Testis (tissue), 5 donors: ENCODE measurements at places on chromosomes 7 and 10. TPM values are rescaled to one million over a fixed set of nuclear protein-coding genes. Genes with fewer than 3 reads are reported as not detected.

The CLCN1 gene
- total RNA-seq = 1.1 TPM

The ADARB2 gene
- total RNA-seq = 13.0 TPM

The NPSR1 gene
- 0.25 TPM for total RNA-seq

The PLXDC2 gene
- 81.7 TPM for total RNA-seq

The RPP38 gene
- total RNA-seq = 30.3 TPM

The ZP3 gene
- total RNA-seq = 1.7 TPM
